ENCODE measurements at places on chromosomes 3 and 15.

DNA sequence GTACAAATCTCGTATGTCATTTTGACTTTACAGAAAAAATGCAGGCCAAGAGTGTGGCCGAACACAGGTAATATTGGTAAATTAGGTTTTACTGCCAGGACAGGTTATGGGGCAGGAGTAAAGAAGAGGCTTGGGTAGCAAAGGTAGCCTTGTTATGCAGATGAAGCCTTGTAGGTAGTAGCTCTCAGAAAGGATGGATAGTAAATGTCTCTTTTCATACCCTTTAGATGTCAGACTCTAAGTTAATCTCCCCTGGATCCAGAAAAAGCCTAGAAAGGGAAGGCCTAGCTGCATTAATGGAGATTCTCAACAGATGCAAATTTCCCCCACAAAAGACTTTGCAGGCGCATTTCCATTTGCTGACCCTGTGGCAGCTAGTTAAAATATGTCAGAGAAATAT, 1445.1 kb upstream of the CADM2 start:
- DNase-seq, result no peak

GRCh38 chr15:50232791-50233190, 32.7 kb downstream of the HDC start:
- no peak for DNase-seq

DNA sequence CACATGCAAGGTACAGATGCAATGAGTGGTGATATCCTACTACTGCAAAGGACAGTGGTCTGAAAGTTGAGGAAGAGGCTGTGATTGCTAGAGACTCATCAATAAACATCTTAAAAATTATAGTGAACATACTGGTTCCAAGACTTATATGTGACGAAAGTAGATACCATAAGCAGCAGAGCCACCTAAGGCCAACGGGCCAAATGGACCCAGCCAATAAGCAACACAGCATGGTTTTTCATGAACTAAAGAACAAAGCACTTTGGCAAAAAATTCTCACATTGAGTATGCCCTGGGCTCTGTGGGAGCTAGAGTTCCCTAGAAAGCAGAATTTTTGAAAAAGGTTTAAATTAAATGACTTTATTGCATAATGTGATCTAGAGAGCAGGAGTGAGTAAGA, 272.1 kb downstream of the SI start:
- no peak for DNase-seq

GRCh38 chr15:98901434-98902072, 106.0 kb downstream of the PGPEP1L start:
- DNase-seq, result no peak

- DNase-seq, result no peak
Observed at GRCh38 chr15:78047761-78048627, 29.5 kb downstream of the TBC1D2B start.

DNA sequence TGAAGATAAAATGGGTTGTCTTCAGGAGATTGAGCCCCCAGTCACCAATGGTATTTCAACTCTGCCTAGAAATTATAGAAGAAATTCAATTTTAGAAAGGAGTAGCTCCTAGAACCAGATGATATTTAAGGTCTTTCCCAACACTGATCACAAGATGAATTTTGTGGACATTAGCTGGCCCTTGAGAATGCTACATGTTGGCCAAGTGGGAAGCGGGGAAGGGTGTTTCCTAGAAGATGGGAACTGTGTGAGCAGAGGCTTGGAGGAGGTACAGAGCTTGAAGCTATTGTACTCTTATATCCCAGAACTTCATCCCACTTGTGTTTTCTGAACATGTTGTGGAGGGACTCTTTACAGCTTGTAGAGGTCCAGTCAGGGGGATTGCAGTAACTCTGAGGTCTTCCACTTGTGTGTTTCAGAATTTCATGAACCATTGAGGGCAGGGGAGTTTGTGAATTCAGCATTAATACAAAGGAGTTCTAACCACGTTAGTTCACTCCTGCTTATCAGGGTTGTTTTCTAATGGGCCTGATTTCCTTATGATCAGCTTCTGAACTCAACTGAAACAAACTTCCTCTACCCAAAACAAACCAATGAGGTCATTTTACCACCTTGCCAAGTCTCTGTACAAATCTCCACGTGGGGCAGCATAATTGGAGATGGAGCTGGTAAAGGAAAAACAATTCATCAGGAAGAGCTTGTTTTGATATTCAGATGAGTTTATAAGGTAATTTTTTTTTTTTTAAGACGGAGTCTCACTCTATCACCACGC, 152.6 kb upstream of the TPM1 start:
- DNase-seq, result no peak

DNA sequence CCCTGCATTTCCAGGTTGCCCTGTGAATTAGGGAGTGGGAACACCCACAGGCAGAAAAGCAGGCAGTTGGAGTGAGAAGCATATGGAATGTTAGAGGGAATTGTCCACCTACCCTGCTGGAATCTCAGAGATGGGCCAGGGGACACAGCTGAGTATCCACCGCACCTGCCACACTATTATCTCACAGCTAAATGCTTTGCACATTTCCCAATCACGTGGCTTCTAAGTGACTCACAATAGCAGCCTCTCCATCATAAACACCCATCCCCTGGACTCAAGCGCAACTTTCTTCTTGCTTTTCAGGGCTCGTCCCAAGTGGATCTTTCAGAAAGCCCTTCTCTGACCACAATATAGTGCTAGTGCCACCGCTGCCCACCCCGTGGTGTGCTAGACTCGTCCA, 389.0 kb upstream of the LMCD1 start:
- DNase-seq, result no peak

GRCh38 chr3:35946121-35946853, 307.0 kb downstream of the ARPP21 start:
- no peak for DNase-seq

DNA sequence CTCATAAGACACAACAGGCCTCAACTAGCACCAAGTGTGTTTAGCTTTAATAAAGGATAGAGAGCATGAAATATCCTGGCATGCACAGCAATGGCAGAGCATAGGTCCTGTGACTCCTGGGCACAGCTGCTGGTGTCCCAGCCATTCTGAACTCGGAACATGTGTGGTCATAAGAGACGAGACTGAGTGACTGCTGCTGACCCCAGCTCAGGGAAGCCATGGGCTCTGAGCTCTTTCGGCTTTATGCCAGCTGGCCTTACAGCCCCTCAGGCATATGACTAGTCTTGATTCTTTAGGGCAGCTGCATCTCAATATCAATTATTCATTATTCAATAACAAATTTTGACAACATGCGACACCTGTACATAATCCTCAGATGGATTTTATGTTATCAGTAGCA, 62.4 kb upstream of the TOPAZ1 start:
- no peak for DNase-seq

GRCh38 chr15:35886765-35887164, 340.8 kb upstream of the DPH6 start:
- DNase-seq, result no peak

- no peak for DNase-seq
Observed at GRCh38 chr3:62178739-62179600, 194.4 kb downstream of the FEZF2 start.

- no peak for DNase-seq
Observed at GRCh38 chr3:99962703-99963102, 145.0 kb downstream of the CMSS1 start.

DNA sequence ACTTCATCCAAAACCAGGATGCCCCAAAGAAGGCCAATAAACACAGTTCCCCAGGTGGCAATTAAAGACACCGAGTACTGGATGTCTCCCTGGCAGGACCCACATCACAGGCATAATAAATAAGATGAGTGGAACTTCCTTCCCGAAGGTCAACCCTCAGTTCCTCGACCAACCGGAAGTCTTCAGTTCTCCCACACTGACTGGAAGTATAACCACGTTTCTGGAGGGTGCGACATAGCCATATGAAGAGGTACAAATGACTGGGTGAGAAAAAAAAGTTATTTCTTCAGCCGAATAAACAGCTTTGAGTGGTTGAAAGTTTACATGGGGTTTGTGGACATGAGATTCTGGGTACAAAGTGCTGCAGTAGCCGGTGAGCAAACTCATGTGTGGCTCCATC, 34.6 kb upstream of the MUC13 start:
- DNase-seq, result no peak

GRCh38 chr3:17967111-17967510, 224.7 kb upstream of the TBC1D5 start:
- no peak for DNase-seq

GRCh38 chr15:54017959-54018358, 39.7 kb downstream of the UNC13C start:
- DNase-seq, result no peak

DNA sequence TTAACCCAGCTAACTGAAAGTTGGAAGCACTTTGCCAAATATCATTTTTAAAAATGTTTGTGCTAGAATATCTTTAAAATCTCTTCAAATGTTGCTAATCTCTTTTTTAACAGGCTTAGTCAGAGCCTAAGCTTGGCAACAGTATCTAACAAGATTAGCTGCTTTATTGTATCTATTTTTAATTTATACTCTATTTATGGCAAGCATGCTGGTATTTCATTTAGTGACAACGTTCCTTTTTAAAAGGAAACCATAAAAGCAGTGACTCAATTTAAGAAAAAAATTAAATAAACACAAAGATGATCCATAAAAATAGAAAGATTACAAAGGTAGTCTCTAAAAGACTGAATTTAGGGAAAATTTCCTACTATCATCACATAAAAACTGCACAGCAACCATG, 40.5 kb downstream of the SLC12A6 start:
- no peak for DNase-seq

Measured in activated B cell treated with CpG ODN at 0.5 μM for 24 hours (primary cell).